ENCODE measurements at places on chromosomes 7 and 10.

DNA sequence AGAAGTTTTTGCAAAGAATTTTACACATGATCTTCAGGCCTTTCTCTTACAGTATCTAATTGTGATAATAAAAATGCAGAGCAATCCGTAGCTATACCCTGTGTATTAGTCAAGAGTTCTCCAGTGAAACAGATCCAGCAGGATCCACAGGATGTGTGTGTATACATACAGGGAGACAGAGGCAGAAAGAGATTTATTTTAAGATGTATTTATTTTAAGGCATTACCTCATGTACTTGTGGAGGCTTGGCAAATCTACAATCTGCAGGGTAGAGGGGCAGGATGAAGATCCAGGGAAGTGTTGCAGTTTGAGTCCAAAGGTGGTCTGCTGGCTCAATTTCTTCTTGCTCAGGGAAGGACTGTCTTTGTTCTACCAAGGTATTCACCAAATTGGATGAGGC lies 41.7 kb downstream of the ARHGAP12 start:
- no peak for DNase-seq

DNA sequence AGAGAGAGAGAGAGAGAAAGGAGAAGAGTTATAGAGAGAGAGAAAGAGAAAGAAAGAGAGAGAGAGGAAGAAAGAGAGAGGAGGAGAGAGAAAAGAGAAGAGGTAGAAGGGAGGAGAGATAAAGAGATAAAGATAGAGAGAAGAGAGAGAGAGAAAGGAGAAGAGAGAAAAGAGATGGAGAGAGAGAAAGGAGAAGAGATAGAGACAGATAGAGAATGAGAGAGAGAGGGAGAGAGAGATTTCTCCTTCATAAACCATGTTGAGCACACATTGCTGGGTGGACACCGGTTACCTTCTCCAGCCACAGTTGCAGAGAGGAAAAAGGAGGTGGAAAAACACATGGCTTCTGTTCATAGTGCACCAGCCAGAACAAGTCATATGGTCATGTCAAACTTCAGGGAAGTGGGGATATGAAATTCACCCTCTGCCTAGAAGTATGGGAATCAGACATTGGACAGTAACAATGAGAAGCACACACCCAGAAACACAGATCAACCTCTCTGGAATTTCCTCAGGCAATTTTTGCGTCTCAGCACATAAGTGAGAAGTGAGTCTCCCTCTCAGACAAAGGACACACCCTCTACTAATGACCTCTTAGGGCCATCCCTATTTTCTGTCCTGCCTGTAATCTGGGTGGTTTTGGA lies 172.5 kb upstream of the SVIL start:
- DNase-seq, result no peak

DNA sequence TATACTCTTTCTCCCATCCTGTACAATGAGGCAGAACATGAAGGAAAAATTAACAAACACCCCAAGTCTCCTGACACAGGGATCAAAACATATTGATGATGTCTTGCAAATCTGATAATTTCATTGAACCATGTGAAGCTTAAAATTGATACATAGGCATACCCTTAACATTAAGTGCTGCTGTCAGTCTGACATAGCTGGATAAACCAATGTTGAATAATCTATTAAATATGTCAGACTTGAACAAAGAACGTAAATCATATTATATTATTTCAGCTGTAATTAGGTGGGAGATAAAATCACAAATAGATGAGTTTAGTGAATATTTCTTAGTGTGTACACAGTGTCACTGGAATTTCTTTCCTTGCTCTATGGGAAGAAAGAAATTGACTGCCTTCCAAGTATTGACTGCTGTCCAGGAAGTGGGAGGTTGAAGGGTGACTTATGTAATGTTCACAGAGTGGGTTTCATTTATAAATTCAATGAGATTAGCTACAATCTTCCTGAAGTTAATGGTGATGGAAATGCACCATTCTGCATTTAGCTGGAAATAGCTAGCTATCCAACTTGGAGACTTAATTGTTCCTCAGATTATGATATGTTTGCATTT lies 170.8 kb downstream of the AUTS2 start:
- no peak for DNase-seq

- DNase-seq, result no peak
Observed at GRCh38 chr10:90560331-90560730, 297.5 kb downstream of the HTR7 start.

DNA sequence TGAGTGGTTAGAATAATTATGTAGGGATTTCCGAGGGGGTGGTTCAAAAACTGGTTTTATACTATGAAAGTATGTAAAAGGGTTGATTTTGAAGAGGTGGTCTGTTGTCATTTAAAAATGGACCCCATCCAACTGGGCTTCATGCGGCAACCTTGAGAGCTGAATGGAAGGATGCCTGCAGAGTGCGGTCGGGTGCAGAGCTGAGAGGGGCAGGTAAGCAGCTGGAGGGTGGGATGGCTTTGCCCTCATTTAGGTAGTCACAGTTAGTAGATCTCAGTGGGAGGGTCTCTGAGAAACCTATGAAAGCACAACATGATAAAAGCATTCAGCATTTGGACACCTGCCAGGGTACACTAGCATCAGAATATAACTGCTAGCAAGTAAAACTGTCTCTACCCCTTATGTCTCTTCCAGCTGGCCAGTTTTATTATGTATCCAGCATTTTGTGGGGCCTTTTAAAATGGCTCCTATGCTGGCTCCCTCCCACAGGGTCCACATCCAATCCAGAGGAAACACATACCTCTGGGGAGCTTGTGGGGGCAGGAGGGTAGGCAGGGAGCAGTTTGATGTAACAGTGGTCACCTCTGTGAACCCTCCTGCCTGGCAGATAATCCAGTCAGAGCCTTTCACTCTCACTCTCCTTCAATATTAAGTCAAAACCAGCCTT lies 75.9 kb upstream of the MAGI2 start:
- DNase-seq, result no peak

DNA sequence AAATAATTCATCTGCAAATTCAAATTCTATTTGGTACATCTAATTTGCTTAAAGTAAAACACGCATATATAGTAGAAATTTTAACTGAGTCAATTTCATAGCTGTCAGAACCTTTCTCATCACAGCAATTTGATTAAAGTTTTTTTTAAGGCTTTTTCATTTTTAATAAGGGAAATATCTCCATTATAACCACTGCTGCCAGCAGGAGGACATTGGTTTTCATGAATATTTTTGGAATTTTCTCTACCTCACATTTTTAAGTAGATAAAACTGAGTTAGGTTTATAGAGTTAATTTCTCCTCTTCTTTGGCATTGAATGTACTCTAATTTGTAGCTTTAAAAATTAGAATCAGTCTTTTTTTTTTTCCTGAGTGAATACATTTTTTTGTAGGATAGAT lies 82.2 kb downstream of the ST7 start:
- DNase-seq, result no peak

GRCh38 chr7:157813741-157814661 lies 477.2 kb downstream of the DNAJB6 start:
- no peak for DNase-seq

GRCh38 chr10:99551158-99551557 lies 18.4 kb downstream of the NKX2-3 start:
- DNase-seq, result no peak

DNA sequence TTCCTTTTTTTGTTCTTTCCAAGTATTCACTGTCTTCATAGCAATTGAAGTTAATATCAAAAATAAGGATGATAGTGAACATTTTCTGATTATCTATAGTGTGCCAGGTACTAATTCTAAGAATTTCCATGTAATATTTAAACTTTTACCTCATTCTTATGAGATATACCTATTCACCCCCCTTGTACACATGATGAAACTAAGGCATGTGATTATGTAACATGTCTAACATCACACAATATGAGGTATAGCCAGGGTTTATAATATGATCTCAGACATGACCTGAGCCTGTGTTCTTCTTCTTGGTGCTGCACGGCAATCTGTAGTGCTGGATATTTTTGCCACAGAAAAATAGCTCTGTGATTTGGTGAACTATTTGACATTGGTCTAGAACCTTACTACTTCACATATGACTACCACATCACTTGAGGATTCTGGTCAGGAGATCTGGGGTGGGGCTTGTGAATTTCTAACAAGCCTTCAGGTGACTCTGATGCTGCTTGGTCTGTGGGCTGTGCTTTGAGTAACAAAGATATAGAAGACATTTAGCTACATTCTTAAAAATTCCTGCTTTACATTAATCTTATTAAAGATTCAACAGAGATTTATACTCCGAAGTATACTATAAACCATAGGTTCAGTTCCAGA lies 79.1 kb downstream of the TRIM24 start:
- DNase-seq, result no peak

DNA sequence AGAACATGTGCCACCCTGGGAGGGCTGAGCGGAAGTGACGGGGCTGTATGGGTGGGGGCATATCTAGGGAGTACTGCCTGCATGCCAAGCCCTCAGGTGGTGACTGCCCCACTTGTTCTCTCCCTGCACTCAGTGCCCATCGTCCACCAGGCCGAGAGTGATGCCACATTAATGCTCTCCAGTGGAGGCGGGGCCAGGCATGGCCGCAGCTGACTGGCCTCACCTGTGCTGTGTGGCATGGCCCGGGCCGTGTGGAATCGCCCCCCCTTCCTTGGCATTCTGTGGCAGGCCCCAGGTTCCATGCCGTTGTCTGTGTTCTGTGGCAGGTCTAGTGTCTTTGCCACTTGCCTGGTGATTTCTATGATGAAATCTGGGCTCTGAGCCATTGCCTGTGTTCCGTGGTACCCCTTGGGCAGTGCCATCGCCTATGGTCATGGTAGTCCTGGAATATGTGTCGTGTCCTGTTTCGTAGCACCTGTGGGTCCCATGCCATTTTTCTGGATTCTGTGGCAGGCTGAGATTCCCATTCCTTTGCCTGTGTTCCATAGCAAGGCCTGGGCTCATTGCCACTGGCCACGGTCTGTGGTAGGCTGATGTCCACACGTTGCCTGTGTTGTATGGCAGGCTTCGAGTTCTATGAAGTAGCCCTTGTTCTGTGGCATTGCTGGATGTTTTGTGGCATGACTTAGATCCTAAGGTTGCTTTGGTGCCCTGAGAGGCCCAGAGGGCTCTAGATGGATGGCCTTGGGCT lies 8.9 kb downstream of the FLNC start:
- DNase-seq, result no peak

GRCh38 chr7:31487476-31487875 lies 26.4 kb upstream of the ITPRID1 start:
- no peak for DNase-seq

- no peak for DNase-seq
Observed at GRCh38 chr10:95935429-95935828, 27.7 kb downstream of the CC2D2B start.

GRCh38 chr10:98910546-98910945 lies 325.1 kb downstream of the HPSE2 start:
- DNase-seq, result no peak

DNA sequence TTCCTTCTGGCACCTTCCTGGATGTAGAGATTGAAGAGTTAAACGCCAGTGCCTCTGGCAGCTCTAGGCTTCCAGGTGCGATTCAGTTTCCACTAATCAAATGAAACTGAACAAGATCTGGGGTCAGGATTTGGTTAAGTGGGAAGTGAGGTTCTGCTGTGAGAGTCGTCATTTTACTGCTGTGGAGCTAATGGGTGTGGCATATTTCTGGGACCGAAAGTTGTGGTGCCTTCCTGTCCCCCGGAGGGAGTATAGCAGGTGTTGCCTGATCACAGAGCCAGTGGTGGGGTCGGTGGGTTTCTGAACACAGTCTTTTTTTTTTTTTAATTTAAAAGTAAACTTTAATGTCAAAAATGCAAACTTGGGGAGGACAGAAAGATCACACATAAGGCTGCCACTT lies 37.0 kb upstream of the JAKMIP3 start:
- DNase-seq, result no peak

DNA sequence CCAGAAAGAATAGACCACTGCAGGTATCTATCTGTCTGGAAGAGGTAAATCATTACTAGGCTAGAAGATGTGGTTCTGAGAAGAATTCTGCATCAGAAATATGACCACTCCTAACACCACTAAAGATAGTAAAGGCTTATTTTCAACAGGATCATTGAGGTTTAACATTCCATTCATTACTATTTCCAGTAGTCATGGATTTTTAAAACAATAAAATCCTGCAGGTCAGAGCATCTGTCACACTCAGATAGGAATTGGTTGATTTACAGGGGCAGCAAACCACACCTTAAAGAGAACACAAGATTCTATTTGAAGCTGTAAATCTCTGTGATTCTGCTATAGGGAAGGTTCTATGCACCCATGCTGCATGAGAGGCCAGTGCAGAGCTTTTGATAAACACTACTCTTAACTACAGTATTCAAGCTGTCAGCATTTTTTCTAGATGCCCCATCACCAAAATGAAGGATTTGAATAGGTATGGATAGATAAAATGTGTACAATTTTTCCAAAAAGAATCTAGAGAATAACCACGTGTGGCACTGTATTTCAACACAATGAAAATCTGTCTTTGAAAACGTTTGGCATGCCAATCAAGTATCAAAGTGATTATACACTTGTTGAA lies 14.6 kb downstream of the LRRC17 start:
- DNase-seq, result no peak

- no peak for DNase-seq
Observed at GRCh38 chr10:112244197-112244596, 39.0 kb upstream of the TECTB start.

DNA sequence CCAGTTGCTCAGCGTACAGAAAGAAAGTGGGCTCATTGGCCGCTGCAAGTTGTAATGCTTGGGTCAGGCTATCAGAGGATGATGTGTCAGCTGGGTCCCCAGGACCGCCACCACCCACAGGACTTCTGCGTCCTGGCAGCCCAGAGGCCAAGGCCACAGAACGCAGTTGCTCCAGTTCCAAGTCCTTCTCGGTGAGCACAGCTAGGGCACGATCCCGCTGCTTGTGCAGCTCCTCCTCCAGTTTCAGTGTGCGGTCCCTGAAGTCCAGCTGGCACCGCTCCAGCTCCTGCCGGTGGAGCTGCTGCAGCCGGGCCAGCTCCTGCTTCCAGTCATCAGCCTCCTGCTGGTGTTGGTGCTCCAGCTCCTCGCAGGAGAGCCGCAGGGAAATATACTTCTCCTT lies 3.0 kb downstream of the GCC1 start:
- no peak for DNase-seq

- no peak for DNase-seq
Observed at GRCh38 chr7:84469034-84469433, 274.4 kb upstream of the SEMA3A start.

- DNase-seq, result no peak
Observed at GRCh38 chr10:110399106-110399964, 94.6 kb upstream of the SMNDC1 start.

- no peak for DNase-seq
Observed at GRCh38 chr10:44143556-44143955, 241.3 kb downstream of the CXCL12 start.

DNA sequence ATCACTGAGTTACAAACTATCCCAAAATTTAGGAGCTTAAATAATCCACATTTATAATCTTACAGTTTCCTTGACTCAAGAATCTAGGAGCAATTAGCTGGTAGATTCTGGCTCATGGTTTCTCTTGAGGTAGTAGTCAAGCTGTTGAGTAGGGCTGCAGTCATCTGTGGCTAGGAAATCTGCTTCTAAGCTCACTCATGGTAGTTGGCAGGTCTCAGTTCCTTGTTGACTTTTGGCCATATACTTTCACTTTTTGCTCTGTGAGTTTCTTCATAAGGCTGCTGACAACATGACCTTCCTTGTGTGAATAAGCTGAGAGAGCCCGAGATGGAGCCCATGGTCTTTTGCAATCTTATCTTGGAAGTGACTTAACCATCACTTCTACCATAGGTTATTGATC lies 10.8 kb upstream of the ETV1 start:
- no peak for DNase-seq

GRCh38 chr7:120799813-120800475 lies 58.0 kb downstream of the TSPAN12 start:
- no peak for DNase-seq

Measured in stimulated activated CD8-positive, alpha-beta memory T cell treated with anti-CD3 and anti-CD28 coated beads, Interleukin-15, amount 100 ng/mL, for 4 hours (primary cell).